Activated CD4-positive, alpha-beta T cell treated with anti-CD3 and anti-CD28 coated beads, Interleukin-2, amount 50 U/mL, for 4 hours (primary cell): ENCODE measurements at places on chromosomes 12 and 14.

DNA sequence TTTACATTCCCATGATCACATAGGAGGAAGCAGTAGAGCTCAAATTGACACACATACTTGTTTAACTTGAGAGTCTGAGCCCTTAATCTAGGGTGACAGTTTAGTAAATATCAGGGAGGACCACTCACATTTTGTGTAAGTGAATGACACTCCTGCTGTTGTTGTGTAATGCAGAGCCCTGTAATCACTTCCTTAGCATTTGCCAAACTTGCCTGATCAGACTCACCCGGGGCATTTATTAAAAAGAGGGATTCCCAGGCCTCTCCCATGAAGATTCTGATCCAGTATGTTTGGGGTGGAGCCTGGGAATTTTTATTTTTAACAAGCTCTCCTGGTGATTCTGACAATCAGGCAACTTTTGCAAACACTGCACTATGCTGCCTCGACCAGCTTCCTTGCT is 119.6 kb downstream of the NUAK1 start:
- DNase-seq, result no peak

- DNase-seq, result no peak
Observed at GRCh38 chr12:52847335-52848102, 1.3 kb downstream of the KRT78 start.

DNA sequence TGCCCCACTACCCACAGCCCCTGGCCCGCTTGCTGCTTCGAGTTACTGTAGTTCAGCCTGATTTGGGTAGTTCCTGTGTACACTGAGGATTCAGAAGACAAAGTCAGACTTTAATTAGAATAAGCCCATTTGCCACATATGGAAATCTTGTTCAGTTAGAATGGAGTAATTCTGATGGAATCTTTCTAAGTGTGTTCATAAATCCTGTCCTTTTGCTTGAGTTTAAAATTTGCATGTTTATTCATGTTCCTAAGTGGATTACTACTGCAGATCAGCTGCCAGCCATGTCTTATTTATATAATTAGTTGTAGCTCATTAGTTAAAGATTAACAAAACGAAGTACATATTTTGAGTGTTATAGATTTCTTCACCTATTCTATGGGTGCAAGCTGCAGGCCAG is 504.5 kb downstream of the PCNX1 start:
- DNase-seq, result no peak

DNA sequence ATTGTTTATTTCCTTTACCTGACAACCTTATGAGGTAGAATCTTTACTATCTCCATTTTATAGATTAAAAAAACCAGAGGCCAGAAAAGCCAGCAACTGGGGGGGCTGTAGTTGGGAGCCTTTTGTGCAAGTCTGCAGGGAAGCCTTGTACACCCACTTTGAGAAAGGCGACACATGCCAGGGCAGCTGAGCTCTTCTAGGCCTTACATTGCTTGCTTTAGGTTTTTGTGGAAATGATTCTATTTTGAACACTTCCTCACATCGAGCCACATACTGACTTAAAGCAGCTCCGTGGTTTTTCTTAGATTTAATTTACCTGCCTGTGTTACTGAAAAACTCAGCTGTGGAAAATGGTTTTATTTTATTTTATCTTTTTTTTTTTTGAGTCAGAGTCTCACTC is 34.6 kb downstream of the EP400 start:
- DNase-seq, result no peak

DNA sequence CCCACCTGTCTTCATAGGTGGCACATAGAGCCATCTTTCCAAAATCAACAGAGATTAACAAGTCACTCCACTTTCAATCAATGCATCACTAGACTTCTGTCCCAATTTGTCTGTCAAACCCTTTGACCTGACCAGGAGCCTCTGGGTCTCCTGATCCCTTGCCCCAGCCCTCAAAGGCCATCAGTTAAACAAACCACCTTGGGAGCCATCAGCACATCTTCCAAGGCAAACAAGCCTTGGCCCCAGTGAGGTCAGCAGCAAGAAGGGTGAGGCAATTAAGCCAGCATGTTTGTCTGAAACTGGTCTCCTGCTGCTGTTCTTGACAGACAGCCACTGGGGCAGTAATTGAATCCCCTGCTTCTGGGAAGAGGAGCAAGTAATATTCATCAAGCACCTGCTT is 742.8 kb upstream of the TBX3 start:
- DNase-seq, result no peak

- no peak for DNase-seq
Observed at GRCh38 chr14:31092160-31092708, 66.1 kb upstream of the STRN3 start.

- no peak for DNase-seq
Observed at GRCh38 chr14:61426048-61426447, 104.7 kb downstream of the PRKCH start.

GRCh38 chr12:77813558-77813957 is 17.1 kb upstream of the NAV3 start:
- no peak for DNase-seq

- DNase-seq, result no peak
Observed at GRCh38 chr12:104063712-104064030, 660 bp upstream of the HCFC2 start.

DNA sequence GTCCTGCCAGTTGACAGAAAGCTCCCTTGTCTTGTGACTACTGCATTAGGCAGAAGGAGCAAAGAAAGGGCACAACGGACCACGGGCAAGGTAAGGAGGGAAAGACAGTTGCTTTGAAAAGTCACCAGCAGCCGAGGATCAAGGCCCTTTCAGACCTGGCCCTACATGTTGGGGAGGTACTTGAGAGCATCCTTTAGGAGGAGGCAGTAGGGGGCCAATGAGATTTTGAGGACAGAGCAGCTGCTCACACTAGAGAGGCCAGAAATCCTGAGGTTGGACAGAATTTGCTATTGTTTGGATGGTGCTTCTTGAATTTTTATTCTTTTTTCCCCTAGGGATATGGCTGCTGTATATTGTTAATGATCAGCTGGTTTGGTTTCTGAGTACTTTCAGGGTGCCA is 135.5 kb upstream of the PZP start:
- DNase-seq, result no peak

DNA sequence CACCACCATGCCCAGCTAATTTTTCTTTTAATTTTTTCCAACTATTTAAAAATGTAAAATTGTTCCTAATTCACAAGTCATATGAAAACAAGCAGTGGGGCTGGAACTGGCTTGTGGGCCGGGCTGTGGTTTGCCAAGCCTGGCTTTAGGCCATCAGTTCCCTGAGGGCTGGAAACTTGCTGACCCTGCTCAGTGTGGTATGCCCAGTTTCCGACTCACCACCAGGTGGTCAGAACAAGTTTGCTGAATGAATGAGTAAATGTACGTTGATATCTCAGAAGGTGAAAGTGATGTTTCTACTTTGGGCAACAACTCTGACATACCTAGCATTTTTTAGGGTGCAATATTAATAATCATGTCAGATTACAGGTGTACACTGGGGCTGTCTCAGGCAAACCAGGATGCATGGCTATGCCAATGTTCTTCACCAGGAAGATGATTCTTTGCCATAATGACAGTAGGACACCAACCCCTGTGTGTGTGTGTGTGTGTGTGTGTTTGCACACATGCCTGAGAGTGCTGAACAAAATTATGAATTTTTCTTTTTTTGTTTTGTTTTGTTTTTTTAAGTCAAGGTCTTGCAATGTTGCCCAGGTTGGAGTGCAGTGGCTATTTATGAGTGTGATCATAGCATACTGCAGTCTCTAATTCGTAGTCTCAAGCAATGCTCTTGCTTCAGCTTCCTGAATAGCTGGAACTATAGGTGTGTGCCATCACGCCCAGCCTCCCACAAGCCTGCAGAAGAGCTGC is 106.1 kb downstream of the PTPN11 start:
- no peak for DNase-seq

DNA sequence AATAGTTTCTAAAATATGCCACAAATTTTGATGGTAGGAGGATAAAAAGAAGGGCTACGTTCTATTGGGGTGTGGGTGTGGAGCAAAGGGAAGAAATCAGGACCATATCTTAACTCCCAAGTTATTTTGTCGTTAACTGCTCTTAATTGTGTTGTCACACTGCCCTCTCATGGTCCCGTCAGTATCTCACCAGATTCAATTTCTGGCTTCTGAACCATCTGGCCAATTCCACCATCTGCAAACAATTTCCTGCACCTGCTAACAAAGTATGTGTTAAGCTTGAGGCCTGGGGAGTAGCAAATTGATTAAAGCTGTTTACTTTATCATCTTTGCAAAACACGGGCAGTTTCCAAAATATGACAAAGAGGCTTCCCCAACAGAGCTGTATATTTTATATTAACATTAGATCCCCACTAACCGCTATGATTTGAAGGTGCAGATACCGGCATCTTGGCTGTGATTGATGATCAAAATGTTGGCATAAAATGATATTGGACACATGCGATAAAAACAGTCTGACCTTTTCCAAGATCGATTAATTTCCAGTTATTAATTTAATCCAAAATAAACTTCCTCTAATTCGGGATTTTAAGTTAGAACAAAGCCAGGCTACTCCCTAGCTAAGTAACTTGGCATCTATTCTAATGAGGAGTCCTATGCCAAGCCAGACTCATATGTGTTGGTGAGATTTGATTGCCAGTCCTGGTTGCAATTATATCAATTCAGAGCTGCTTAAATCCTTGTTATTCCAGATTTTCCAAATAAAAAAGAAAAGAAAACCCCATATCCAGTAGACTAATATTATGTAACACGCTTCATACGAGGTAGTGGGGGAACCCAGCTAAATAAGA is 6.9 kb upstream of the DNM1L start:
- DNase-seq, result no peak

GRCh38 chr14:34536951-34537676 is 2.4 kb downstream of the EAPP start:
- no peak for DNase-seq

GRCh38 chr14:52422650-52423356 is 108.7 kb downstream of the PTGER2 start:
- no peak for DNase-seq

DNA sequence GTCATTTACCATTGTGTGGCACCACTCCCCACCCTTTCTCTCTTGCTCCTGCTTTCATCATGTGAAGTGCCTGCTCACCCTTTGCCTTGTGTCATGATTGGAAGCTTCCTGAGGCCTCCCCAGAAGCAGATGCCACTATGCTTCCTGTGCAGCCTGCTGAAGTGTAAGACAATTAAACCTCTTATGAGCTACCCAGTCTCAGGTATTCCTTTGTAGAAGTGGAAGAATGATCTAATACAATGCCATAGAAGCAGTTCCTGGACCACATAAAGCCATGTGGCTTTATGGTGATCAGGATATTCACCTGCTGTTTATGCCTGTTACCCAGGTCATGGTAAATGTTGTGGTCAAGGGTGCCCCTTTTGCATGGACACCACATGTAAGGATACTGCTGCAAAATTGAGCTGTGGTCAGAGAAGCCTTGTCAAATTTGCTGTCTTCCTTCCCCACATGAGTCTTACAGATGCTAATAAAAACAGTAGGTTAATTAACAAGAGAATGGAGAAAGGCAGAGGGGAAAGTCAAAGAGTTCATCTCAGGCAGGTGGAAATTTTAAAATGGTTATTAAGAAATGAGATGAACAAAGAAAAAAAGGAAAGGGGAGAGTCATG is 112.8 kb upstream of the IFNG-AS1 start:
- no peak for DNase-seq

- no peak for DNase-seq
Observed at GRCh38 chr12:74985293-74985985, 224.2 kb downstream of the KCNC2 start.

DNA sequence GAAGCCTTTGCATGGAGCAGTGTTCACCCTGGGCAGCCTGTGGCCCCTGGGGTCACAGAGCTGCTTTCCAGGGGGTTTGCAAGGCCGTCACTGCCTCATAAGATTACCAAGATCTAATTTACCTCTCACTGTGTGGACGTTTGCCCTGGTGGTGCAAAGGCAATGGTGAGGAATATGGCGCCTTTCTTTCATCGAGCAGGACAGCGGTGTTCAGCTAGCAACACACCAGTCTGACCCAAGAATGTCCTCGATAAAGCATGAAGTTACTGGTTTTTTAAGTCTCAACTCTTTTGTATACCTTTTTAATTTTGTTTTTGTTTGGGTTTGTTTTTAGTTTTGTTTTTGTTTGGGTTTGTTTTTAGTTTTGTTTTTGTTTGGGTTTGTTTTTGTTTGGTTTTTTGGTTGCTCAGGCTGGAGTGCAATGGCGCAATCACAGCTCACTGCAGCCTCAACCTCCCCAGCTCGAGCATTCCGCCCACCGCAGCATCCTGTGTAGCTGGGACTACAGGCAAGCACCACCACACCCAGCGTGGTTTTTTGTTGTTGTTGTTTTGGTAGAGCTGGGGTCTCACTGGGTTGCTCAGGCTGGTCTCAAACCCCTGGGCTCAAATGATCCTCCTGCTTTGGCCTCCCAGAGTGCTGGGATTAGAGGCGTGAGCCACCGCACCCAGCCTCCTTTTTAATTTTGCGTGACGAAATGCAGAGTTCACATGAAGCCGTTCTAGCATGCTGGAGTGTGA is 57.9 kb downstream of the PPP2R5C start:
- DNase-seq, result peak; percentile 40

DNA sequence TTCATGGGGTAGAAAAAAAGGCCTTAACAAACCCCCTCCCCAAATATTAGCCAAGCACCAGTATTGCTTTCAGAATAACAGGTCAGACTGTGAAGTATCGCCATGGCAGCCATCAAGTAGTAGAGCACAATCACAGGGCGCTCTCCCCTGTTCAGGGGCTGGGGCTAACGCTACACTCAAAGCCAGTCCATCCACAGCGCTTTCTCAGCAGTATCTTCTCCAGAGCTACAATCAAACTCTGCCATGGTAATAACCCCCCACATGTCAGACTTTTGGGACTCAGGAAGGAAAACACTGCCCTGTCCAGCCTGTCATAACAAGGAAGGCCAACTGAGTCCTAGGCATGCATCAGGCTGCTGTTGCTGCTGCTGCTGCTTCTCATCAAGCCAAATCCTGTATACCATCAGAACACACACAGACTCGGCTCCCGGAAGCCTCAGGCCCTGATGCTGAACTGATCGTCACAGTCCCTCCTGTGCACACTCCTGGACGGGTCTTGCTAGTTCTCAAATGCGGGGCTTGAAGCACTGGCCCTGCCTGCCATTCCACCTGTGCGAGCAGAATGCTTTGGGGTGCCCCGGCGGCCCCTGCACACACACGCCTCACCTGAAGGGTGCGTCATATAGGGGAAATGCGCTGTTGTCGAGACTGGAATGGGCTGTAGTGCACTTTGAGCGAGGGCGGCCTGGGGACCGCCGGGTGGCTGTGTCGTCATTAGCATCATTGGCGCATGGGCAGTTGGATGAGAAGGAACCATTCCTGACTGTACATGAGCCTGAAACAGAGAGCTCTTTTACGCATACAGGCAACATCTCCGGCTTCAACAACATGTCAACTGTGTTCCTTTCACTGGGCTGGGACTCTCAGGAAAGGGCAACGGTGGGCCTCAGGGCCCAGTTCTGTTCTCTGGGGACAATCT is 47.6 kb downstream of the SH2B3 start:
- no peak for DNase-seq

DNA sequence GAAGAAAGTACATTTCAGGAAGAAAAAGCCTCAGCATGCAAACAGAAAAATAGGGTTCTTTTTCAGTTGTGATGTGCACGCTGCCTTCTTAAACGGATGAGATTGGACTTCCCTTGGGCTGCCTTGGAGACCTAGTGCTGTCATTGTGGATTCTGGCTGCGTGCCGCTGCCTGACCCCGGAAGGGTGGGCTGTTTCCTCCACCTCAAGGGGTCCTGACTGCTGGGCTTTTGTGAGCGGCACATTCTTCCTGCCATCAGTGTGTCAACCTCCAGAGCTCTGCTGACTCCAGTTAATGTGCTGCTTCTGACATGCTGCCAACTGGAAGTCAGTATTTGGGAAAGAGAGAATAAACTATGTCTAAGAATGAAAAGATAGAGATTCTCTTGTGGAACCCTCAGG is 25.1 kb downstream of the CCNK start:
- DNase-seq, result no peak

- no peak for DNase-seq
Observed at GRCh38 chr12:99920353-99920960, 64.3 kb downstream of the ANKS1B start.
